ENCODE measurements at places on chromosomes 5 and 9.

DNA sequence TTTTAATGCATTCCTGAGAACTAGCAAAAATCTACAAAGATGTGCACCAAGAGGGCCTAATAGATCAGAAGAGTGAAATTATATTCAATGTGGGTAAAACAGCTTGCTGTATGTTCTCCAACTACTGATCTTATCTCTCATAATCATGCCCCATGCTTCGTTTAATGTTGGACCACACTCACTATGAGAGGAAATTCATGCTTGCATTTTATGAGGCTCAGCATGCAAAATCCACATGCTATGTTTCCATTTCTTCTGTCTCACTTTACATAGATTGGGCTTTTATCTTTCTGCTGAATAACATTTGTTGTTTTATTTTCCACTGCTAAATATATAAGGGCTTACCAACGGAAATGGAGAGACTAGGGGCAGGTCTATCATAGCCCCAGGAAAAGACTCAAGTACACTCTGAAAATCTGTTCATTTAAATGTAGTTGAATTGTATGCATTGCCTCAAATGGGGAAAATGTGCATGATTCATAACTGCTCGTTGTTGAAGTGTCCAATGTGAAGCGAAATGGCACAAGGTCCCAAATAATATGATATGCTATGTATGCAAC, 474.2 kb downstream of the EFNA5 start:
- DNase-seq = no peak

DNA sequence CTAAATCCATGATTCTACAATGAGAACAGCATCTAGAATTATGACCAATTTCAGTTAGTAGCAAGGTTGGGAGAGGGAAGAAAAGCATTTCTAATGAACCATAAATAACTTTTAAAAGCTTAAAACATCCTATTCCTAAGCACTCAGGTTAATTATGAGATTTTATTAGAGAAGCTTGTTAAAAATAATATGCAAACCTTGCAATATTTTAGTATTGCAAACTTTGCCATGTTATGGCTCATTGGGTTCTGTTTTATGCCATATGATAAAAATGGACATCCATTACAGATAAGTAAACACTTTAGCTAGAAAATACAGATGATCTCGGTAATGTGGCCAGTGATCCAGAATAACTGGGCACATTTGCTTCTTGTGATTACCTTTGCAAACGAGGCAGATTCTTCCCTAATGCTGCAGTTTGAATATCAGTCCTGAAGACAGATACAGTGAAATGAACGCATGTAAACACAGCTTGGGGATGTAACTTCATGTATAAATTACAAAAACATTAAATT, 447.0 kb downstream of the PLK2 start:
- DNase-seq = no peak

GRCh38 chr5:122909470-122910100, 64.2 kb downstream of the SNX24 start:
- DNase-seq = no peak

DNA sequence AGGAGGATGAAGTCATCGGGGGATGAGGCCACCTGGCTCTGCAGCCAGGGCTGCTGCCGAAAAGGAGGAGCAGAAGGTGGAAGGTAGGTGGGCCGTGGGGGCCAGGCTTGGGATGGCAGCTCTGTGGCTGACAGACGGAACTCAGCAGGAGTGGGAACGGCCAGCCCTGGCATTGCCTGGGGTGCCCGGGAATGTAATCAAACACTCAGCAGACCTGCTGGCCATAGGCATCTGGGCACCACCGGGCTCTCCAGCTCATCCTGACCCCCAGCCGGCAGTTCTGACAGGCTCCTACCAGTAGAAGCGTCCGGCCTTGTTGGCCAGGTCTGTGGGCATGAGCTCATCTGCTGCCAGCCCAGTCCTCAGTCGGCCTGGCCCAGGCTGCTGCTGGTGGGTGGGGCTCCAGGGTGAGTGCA, 4.3 kb upstream of the FAT2 start:
- DNase-seq = no peak

- DNase-seq = no peak
Measured at GRCh38 chr5:68995845-68996545, 97.8 kb upstream of the SLC30A5 start.

DNA sequence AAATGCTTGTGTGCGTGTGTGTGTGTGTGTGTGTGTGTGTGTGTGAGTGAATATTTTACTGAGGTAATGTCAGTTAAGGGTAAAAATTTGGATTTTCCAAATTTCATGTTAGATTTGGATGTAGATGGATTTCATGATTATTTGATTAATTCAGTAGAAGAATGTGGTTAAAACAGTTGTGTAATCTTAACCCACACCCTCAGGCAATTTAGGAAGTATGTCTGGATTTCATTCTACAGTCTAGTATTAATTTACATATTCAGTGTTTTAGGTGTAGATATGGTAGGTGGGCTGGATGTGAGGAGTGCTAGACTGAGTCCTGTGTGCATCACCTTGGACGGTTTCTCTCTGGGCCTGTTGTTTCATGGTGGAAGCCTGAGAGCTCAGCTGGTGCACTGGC, 99.1 kb upstream of the CKMT2 start:
- no peak for DNase-seq

GRCh38 chr9:117825609-117826347, 121.6 kb downstream of the TLR4 start:
- no peak for DNase-seq

- no peak for DNase-seq
Measured at GRCh38 chr5:132667761-132668705, 5.8 kb upstream of the IL4 start.

GRCh38 chr9:135910216-135910615, 2.9 kb upstream of the CAMSAP1 start:
- no peak for DNase-seq

DNA sequence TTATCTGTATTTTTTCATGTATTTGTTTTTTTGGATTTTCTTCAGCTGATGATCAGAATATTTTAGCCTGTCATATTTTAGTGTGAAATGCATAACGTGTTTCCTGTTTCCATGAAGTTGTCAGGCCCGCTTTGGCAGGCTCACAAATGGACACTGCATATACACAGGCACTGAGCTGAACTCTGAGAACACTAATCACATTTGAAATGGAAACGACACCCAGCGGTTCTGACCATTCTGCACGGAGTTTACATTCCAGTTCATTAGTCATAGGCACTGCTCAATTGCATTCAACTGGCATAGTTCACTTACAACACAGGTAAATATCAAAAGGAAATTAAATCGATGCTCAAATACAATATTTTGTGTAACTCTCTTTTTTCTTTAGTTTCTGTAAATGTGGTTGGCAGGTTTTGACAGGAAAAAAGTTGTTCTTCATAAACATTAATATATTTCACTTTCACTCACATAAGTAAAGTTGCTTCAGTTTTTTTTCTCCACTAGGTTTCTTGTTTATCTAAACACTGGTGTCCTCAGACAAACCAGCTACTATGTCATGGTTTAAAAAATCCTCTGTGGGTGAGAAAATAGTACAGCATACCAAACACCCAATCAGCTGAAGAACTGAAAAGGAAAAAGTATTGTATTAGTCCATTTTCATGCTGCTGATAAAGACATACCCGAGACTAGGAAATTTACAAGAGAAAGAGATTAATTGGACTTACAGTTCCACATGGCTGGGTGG, 559.0 kb upstream of the DAP start:
- no peak for DNase-seq

DNA sequence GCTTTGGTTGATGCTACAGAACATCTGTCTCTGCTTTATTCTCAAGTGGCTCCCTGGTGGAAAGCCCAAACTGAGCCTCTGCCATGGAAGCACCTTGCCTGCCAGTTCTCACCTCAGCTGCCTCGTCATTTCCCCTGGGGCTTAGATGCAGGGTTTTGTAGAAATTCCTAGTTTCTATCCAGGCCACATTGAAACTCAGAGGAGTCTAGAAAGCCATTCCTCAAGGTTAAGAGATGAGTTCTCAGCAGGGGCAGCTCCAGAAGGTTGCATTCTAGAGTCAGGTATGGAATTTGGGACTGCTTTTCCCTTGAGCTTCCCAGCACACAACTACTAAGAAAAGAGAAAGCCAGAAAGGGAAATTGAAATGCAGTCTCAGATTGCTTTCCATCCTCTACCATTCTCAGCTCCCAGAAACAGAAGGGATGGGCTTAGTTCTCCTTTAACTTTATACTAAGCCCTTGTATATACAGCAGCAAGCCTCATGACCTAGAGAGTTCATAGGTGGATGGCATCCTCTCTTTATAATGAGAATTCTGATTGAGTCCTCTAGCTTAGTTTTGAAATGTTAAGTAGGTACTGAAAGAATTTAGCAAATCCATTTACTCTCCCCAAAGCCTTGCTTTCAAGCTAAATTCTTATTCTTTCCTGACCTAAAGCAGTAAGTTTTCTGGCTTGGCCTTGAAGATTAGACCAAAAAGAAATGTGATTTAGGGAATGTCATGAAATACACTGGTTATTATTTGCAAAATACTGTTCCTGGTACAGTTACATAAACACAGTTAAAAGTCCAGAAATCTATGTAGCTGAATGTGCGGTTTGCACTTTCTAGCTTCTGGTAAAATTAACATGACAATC, 66.0 kb upstream of the MEF2C start:
- no peak for DNase-seq

- DNase-seq = no peak
Measured at GRCh38 chr5:56686337-56687195, 128.8 kb upstream of the MAP3K1 start.

GRCh38 chr9:133429214-133429613, 7.0 kb downstream of the ADAMTS13 start:
- DNase-seq = no peak
